Retinal pigment epithelial cell (primary cell): ENCODE measurements at places on chromosomes 4 and X.

- no peak for DNase-seq
Observed at GRCh38 chrX:126164226-126164625, 1.9 kb downstream of the DCAF12L2 start.

DNA sequence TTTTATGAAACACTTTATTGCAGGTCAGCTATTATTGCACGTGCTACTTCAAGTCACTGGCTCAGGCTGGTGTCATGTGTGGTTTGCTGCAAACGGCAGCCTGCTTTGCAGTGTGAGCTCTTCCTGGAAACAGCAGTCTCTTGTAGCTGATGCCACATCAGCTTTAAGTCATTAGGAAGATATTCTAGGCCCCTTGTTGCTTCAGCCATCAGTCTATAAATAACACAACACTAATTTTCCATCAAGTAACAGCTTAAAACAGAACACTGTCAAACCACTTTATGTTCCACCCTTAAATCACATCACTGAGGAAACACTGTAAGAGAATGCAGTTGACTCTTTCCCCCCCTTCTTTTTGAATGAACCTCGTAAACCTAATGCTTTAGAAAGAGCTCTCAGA is 93.8 kb downstream of the GATB start:
- DNase-seq, result no peak

GRCh38 chr4:145281951-145282350 is 101.6 kb upstream of the OTUD4 start:
- DNase-seq, result no peak

DNA sequence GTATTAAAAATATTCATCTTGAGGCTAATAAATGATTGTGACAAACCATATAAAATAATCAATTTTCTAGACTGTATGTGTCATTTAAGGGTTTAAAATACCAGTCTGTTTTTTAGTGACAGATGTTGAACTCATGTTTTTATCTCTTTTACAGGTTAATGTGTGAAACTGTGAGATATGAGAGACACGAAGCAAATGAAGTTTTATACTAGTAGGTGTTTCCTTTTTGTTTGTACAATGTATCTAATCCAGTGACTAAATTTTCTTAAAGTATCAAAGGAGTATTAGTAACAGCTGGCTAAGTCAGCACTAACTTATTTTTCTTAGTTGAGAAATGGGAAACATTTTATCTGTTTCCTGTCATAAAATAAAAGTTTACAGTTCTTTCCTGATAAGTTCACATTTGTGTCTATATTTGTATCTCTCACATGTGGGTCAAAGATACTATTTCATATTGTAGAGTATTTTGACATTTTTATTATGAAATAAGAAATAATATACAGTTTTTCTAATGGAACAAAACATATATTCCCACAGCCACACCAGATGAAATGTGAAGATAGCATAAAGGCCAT is 90.3 kb downstream of the RAPGEF2 start:
- no peak for DNase-seq

DNA sequence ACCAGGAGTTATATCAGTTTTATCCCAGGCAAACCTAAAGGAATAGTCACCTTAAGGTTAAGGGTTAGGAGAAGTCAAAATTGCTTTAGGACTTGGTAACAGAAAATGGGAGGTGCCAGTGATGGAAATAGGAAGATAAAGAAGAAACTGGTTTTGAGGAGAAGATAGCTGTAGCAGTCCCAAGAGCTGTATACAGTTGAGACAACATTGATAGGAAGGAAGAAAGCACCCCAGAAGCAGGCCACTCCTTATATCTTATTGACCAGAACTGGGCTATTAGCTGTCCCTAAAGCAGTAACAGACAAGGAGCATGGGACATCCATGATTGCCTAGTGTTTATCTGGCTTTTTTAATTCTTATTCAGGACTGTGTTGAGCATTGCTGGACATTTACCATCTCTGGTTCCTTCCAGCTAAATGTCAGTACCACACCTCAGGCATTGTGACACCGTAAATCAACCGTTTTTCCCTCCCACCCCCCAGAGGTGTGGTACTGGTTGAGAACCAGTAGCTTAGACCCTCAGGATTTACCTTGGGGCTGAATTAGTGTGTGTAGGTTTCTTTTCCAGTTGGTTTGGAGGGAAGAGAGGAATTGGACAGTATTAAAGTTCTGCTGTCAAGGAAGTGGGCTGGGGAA is 2.0 kb upstream of the PGRMC2 start:
- DNase-seq, result no peak

DNA sequence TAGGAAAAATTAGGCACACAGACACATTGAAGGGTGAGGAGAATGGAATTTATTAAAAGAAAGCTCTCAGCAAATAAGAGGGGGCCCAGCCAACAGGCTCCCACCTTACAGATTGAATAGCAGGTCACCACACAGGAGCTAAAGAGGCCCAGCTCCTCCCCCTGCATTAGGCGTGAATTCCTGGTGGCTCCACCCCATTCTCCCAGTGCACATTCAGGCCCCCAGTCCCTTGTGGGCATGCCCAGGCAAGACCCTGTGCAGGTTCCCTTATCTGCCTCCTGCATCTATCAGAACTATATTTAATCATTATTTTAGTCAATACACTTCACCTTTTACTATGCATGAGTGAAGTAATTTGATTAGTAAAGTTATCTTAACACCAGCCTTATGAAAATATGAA is 856.3 kb upstream of the NDST4 start:
- no peak for DNase-seq

DNA sequence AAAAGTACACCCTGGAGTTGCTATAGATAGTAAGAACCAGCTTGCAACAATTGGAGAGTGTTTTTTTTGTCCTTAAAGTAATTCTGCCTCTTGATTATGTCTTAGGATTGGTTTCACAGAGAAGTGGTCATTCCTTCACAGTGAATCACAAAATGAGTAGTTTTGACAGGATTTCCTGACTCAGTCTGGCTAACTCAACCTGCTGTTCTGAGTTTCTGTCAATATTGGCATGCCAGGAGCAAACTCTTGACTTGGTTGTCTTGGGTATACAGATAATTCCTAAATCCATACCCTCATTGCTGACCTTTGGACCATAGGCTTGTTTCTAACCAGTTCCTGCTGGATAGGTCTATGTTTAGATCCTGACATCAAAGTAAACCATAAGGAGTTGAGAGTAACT is 9.4 kb downstream of the FHIP1A start:
- peak; percentile 65 for DNase-seq

DNA sequence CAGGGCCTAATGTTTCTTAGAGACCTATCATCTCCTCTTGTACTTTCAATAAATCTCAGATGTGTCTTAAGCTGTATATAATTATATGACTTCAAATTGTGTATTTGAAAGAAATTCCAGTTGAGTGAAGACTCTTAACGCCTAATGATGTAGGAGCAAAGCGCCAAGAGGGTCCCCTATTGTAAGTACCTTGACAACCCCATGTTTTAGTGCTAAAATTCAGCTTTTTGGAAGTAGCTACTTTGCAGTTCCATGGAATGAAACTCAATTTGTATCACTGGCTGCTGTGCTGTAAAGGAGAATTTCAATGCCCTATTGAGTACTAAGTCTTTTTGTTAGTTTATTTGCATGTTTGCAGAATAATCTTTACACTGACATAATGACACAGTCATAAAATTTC is 1826.6 kb upstream of the AGA start:
- DNase-seq, result no peak

GRCh38 chr4:153520801-153521329 is 54.7 kb downstream of the TMEM131L start:
- no peak for DNase-seq

DNA sequence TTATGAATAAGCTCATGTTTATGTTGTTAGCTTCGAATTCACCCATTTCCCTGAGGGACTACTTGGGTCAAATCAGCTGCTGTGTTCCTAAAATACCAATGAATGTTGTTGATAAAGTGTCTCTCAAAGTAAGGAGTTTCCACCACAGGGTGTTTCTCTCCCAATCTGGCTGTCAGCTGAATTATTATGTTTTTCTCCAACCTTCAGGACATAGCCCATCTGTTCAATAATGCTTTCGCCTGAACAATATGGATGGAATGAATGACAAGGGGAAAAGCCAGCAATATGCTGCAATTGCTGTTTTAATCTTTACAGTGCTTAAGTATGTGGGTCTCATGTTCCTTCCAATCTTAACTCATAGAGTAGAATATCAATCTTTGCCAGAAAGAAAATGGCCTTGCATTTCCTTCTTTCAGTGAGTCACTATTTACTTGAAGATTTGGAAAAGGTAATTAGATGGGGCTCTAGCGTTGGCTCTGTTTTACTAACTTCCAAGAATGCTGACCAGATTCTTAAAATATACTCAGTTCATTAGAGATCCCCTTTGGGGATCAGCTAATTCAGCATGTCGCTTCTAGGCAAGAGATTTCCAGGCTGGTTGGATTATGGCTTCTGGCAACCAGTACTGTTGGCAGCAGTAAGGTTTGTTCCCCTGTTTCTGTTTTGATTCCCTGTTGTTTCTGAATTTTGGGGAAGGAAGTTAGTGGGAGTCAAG is 410.5 kb downstream of the PPP3CA start:
- DNase-seq, result peak; percentile 5

- DNase-seq, result no peak
Observed at GRCh38 chr4:181479141-181479540, 764.1 kb upstream of the TENM3 start.

- no peak for DNase-seq
Observed at GRCh38 chr4:85812776-85813175, 337.8 kb downstream of the ARHGAP24 start.

DNA sequence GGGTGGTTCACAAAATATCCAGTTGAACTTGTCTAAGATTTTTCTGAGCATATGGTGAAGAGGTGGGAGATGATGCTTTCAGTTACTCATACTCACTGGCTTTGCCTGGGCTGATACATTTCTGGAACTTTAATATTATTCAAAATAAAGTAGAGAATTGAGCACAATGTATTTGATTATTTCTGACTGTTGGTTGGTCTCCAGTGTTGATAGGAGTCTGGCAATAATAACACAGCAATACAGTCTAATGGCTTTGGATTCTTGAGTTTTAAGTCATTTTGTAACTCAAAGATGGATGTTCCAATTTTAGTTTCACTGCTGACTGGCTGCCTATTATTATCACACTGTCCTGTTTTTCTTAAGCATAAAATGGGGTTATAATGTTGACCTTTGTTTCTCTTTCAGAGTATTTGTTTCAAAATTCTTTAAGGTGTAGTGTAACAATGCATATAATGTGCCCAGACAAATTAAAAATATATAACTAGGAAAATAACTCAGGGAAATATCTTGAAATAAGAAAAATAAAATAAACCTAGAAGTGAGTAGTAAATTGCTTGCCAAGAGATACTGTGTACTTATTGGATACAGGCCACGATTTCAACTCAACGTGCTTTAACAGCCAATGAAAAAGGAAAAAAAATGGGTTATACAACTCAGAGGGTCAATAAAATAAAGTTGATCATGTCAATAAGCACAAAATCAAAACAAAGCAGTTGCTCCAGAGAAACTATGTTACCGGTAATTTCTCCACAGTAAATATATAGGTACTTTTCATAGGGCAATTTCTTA is 99.0 kb downstream of the ARSJ start:
- no peak for DNase-seq

- DNase-seq, result no peak
Observed at GRCh38 chr4:6957994-6958393, 48.4 kb downstream of the TBC1D14 start.

GRCh38 chr4:119049342-119049741 is 86.3 kb upstream of the MYOZ2 start:
- DNase-seq, result no peak

GRCh38 chrX:136616987-136617685 is 30.8 kb upstream of the CD40LG start:
- no peak for DNase-seq

- peak; percentile 45 for DNase-seq
Observed at GRCh38 chr4:27790911-27791310, 930.3 kb downstream of the STIM2 start.

GRCh38 chrX:40331762-40332161 is 234.0 kb upstream of the BCOR start:
- no peak for DNase-seq

DNA sequence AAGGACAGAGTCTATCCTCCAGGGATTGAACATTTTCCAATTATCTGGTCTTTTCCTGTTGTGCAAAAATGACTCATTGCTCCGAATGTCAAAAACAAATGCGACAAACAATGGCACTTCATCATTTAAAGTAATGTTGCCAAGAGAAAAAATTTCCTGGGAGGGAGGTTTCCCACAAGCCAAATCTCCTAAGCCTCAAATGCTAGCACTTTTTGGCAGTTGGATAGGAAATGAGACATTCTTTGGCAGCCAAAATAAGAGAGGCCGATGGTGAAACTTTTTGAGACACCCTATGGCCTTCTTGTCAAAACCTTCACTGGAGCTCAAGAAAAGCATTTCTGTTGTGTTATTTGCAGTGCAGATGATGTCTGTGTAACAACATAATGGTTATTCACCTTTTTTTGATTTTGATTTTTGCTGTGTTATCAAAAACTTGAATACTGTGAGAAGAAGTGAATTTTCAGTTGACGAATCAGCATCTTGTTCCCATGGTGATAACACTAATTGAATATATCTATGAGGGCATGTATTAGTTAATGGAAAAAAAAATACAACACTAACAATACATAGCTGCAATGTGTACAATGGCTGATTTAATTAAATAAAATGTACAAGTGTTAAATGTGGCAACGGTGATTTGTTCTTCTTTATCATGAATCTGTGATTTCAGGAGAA is 333.8 kb downstream of the ANK2 start:
- DNase-seq, result no peak

GRCh38 chrX:115642895-115643530 is 82.0 kb downstream of the PLS3 start:
- no peak for DNase-seq

- no peak for DNase-seq
Observed at GRCh38 chr4:149062997-149063396, 620.8 kb upstream of the NR3C2 start.

- DNase-seq, result no peak
Observed at GRCh38 chr4:112775801-112776200, 138.9 kb downstream of the LARP7 start.

- DNase-seq, result no peak
Observed at GRCh38 chrX:68694435-68695205, 47.2 kb downstream of the STARD8 start.

- DNase-seq, result no peak
Observed at GRCh38 chr4:107094332-107094731, 58.2 kb upstream of the DKK2 start.

DNA sequence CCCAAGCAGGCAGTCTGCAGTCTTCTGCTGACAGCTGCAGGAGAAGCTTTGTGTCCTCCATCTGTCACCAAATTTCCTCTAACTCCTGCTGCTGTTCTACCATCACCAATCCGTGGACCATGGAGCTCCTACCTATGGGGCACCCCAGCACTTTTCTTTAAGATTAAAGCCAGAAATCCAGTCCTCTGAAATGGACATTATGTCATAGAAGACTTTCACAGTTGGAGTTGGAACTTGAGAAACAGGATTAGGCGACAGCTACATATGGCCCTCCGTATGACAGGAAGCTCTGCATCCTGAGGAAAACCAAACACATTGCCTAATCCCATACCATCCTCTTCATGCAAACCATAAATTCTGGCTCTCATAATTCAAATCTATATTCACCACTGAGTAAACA is 470.6 kb upstream of the GALNTL6 start:
- no peak for DNase-seq

GRCh38 chr4:144399927-144400326 is 246.0 kb upstream of the HHIP start:
- peak; percentile 18 for DNase-seq

GRCh38 chrX:56764975-56765791 is 36.1 kb downstream of the NBDY start:
- no peak for DNase-seq
